T-helper 17 cell (primary cell): ENCODE measurements at places on chromosomes 4 and X.

GRCh38 chr4:55475394-55476243 is 71.1 kb downstream of the CLOCK start:
- no peak for DNase-seq

DNA sequence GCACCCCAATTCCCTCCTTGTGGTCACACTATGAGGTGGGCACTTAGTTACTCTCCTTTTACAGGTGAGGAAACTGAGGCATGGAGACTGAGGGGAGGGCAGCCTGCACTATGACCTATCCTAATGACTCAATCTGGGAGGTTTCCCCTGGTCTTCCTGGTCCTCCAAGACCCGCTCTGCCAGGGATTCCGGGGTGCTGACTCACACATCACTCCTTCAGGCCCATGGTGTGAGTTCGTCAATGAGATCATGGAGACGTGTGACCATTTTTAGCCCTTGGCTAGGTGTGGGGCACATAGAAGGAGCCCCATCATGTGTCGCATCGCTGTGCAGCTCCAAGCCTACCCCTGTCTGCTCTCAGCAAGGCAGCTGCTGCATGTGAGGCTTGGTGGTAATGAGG is 32.4 kb upstream of the BCOR start:
- no peak for DNase-seq

DNA sequence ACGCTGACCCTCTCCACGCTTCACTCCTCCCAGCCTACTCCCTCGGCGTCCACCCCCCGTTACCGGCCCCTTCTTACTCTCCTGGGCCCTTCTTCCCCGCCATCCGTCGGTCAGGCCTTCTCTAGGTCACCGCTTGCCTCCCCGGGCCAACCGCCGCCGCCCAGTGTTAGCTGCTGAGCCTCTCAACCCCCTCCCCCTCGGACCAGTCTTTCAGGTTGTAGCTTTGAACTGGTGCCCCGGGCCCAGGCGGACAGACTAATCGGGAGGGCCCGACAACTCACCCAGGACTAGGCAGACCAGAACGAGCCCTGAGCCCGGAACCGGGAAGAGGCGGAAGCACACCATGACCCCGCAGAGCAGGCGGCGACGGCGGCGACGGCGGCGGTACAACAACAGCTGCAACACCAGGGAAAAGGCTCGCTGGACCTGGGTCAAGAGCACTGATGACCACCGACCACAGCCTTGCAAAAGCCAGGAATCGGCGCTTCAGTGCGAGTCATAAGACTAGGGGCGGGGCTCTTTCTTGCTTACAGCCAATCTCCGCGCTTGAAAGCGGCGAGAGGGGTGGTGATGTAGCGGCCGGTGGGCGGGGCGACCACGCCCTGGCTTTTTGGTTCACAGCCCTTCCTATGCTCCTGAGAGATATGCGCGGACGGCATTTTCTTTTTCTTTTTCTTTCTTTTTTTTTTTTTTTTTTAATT is at the start of gene LAMP2:
Gene LAMP2 (minus strand): TSS at position 472 of the 701 bp plus-strand sequence. CDS start 127 bp downstream, at position 345.
- DNase-seq, result peak; percentile 62

DNA sequence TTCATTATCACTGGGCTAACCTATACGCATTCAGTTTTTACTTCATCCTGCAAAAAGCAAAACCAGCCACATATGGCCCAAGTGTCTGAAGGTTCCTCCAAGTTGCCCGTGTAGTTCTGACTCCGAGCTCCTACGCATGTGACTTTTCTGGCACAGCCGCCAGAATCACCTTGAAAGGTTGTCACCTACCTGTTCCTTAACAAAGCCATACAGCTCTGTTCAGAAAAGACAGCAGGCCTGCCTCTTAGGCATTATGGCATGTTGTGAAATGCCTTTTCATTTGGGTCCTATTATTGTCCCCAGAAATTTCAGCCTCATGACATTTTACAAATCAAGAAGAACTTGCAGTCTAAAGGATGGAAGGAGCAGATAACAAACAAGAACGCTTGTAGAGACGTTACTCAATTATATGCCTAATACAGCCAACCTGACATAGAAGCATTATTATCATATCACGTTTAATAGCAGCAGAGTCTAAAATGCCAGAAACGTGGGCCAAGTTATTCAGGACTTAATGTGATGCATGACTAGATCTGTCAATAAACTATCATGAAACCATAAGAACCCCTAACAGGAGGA is 118.5 kb downstream of the RBM47 start:
- DNase-seq, result no peak

- no peak for DNase-seq
These were observed 81.8 kb upstream of the JADE1 start for GRCh38 chr4:128727658-128728057.

DNA sequence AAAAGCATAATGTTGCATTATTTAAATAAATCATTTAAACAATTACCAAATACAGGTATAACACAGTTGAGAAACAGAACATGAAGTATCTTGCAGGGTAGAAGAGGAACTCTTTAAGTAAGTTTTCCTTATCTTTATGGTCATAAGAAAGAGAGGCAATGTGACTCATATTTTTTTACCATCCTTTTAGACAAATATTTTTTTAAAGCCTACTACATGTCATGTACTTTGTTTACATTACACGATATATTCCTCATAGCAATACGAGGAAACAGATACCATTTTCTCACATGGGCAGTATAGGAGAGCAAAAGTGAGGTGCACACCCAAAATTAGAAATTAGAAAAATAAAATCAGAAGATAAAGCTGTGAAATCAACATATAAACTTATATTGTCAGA is 49.3 kb upstream of the EPHA5 start:
- no peak for DNase-seq

- no peak for DNase-seq
These were observed 25.1 kb upstream of the SETD7 start for GRCh38 chr4:139581096-139581495.

GRCh38 chrX:111395149-111395548 is 16.8 kb downstream of the DCX start:
- DNase-seq, result no peak
